Activated naive CD8-positive, alpha-beta T cell treated with anti-CD3 and anti-CD28 coated beads, Interleukin-2, amount 10 ng/mL, durations not matched to agents 7 days and 5 days (primary cell): ENCODE measurements at places on chromosomes 12 and 14. TPM values are rescaled to one million over a fixed set of nuclear protein-coding genes. Genes with fewer than 3 reads are reported as not detected.

Gene CKAP4
- 3.9 TPM for total RNA-seq

Gene SDR9C7
- not detected for total RNA-seq

Gene KRT2
- not detected for total RNA-seq

Gene ASPG
- total RNA-seq: not detected

DNA sequence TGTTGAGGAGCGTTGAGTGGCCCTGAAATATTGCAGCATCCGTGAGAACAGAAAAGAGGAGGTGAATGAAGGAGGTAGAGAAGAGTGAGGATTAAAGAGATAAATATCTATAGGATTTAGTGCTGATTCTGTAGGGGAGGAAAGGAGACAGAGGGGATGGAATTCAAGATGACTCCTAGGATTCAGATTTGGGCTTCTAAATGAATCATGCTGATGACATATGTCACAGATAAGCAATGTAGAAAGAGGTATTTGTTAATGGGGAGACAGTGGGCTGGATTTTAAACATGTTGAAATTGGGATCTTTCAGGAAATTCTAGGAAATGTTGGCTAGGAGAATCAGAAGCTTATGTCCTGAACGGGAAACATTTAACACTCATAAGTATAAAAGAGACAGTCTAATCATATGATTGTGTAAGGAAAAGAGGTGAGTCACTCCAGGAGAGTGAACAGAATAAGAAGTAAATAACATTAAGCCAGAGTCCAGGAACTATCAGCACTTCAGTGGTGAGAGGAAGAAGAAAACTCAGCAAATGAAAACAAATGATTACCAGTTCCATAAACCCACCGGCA is 58.1 kb upstream of the DIO2 start:
- H3K27ac ChIP-seq: no peak overlapping the region
- H3K4me1 ChIP-seq: no peaks in the 10 kb centered on the region
- no peaks in the 10 kb centered on the region for H3K36me3 ChIP-seq
- no peak overlapping the region for H3K4me3 ChIP-seq
- H3K27me3 ChIP-seq: no peaks in the 10 kb centered on the region

- no peaks in the 10 kb centered on the region for H3K36me3 ChIP-seq
- H3K4me1 ChIP-seq: no peaks in the 10 kb centered on the region
- H3K4me3 ChIP-seq: no peak overlapping the region
- DNase-seq: no peak
- no peak overlapping the region for H3K27ac ChIP-seq
These were observed 498.3 kb downstream of the FOXG1 start for GRCh38 chr14:29264865-29265264.

DNA sequence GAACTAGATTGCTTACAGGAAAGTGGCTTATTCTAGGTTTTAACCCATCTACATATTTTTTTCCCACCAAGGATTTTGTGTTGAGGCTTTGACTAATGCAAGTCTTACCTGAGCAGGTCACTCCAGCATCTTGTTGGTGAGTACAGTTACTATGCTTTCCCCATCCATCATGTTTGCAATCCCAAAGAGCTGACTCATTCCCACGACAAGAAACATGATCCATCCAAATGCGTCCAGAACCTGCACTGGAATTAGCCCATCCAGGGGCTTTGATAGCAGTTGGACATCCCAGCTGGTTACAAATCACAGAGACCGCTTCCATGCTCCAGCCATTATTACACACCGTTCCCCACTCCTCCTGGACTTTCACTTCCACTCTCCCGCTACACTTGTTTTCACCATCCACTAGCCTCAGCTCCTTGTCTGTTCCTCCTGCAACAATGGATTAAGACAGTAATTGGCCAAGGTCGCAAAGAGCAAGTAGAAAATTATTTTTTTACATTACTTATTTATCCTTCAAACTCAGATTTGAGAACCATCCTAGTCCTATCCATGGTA is 2.5 kb downstream of the CD163 start:
- H3K36me3 ChIP-seq: no peaks in the 10 kb centered on the region
- peaks cover 3% of the 10 kb centered on the region for H3K4me1 ChIP-seq
- H3K27me3 ChIP-seq: peaks cover 33% of the 10 kb centered on the region
- DNase-seq: no peak

DNA sequence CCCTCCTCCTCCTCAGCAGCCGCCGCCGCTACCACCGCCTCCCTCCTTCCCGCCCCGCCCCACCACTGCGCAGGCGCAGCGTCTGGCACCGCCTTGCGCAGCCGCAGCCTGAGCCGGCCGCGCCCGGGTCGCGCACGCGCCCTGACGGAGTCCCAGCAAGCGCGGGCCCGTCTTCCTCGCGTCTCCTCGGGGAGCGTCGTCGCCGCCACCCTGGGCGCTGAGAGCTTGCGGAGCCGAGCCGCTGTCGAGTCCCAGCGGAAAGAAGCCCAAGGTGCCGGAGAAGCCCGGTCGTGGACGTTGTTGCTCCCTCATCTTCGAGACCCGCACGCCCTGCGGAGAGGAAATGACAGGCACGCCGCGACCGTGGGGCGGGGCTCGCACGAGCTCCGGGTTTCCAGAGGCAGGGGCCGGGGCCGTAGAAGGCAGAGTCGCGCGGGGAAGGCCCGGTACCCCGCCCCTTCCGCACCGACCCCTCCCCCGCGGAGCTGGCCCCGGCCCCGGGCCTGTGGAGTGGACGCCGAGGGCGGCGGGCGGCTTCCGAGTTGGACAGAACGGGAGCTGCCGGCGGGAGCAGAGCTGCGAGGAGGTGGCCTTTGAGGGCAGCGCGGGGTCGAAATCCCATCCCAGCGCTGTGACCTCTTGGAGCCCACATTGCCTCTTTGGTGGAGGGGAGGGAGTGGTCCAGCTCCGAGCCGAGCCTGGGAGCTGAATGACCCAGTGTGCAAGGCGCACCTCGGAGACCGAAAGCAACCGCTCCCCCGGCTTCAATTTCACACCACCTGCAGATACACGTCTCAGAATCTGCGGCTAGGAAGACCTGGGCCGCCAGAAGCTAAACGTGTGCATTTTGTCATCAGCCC is 469 bp upstream of the RAB35 start:
- H3K4me3 ChIP-seq: peak overlapping the region; percentile 96
- peak; percentile 100 for DNase-seq
- H3K27me3 ChIP-seq: no peaks in the 10 kb centered on the region
- H3K4me1 ChIP-seq: peaks cover 61% of the 10 kb centered on the region
- H3K27ac ChIP-seq: peak overlapping the region; percentile 89
- H3K36me3 ChIP-seq: peaks cover 29% of the 10 kb centered on the region
